ENCODE measurements at places on chromosomes 5 and 9.

- no peak for DNase-seq
Observed at GRCh38 chr9:123487944-123488548, 132.0 kb downstream of the CRB2 start.

DNA sequence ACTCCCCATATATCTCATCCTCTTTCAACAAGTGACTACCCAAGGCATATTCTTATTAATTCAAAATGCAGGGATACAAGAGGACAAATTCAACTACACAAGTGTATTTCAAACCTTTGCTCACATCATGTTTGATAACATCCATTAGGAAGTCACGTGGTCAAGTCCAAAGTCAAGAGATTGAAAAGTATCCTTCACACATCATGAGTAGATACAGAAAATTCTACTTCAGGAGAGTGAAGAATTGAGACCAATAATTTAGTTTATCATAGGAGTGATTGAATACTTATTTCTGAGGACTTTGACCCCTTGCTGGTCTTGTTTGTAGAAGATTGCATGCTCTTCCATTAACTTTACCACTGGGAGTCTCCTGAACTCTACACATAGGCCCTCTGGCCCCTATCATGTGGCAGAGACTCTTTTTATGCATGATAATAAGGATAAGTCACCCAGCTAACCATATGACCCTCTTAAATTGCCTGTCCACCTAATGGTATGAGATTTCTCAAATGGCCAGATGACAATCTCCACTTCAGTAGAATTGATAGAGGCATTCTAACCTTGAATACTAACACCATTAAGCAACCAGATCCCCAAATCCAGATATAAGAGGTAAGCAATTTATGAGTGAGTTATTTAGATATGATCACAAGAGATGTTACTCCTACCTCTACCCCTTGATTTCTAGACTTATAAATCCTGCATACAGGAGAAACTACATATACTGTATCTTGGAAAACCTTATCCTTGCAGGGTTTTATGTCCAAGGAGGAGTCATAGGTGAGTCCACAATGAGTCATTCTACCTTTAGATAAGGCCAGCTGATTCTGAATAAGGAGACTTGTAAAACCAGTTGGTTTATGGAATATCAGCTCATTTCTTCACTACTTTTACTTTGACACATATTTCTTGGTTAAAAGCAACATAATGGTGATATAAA, 26.6 kb upstream of the SLC46A2 start:
- no peak for DNase-seq

GRCh38 chr5:156174225-156174624, 152.7 kb upstream of the SGCD start:
- no peak for DNase-seq

- DNase-seq = no peak
Observed at GRCh38 chr9:134541097-134541747, 100.4 kb upstream of the COL5A1 start.

DNA sequence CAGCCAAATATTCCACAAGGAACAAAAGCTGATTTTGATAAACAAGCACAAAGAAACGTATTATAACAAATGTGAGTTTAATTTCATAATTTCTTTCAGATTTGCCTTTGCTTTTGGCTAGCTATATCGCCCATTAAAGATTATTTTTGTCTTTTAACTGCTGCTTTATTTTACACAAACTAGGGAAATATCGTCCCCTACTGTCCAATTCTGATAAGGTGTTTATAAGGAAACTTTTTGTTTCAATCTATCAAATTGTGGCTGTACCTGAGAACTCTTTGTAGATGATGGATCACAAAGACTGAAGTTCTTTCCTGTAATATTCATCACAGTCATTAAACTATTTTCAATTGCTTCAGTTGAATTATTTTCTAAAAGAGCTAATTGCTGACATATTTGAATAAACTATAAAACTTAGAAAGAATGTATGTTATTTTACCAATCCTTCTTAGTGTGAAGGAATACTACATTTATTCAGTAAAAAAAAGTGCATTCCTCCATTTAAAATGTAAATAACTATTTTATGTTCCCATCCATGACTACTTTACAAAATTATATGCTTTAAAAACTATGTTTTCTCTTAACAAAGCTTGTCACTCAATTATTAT, 431.3 kb upstream of the ITGA1 start:
- no peak for DNase-seq

GRCh38 chr5:53339962-53340540, 140.4 kb upstream of the FST start:
- DNase-seq = no peak
